Stomach (tissue), 19 donors: ENCODE measurements at places on chromosomes 7 and 10. TPM values are rescaled to one million over a fixed set of nuclear protein-coding genes. Genes with fewer than 3 reads are reported as not detected.

- H3K4me3 ChIP-seq = no peak overlapping the region
- H3K36me3 ChIP-seq = no peaks in the 10 kb centered on the region
- no peak for DNase-seq
- H3K27ac ChIP-seq = no peak overlapping the region
- peaks cover 40% of the 10 kb centered on the region for H3K27me3 ChIP-seq
- no peaks in the 10 kb centered on the region for H3K4me1 ChIP-seq
These were observed 17.5 kb downstream of the TWIST1 start for GRCh38 chr7:19099924-19100323.

DNA sequence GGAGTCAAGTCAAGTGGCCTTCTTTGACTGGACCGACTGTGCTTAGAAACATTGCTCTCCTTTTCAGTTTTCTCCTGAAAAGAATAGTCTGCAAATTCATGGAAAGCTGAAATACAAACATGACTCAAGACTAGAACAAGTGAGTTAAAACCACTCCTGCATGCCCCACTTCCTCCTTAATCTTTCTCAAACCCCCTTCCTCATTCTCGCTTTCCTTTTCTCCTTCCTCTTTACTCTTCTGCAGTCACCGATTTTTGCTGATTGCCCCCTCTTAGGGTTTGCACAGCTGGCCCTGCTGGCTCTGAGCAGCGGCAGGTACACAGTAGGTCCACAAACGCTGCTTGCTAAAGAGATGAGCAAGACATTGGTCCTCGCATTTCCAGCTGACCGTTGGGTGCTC is 34.8 kb upstream of the MKI67 start:
- peaks cover 21% of the 10 kb centered on the region for H3K27me3 ChIP-seq
- no peak for DNase-seq
- H3K27ac ChIP-seq = no peak overlapping the region
- no peaks in the 10 kb centered on the region for H3K36me3 ChIP-seq
- H3K4me3 ChIP-seq = no peak overlapping the region

- DNase-seq = no peak
- no peak overlapping the region for H3K27ac ChIP-seq
- H3K4me3 ChIP-seq = no peak overlapping the region
- H3K27me3 ChIP-seq = no peaks in the 10 kb centered on the region
- H3K4me1 ChIP-seq = no peaks in the 10 kb centered on the region
These were observed 9.8 kb downstream of the MTG1 start for GRCh38 chr10:133403784-133404183.

DNA sequence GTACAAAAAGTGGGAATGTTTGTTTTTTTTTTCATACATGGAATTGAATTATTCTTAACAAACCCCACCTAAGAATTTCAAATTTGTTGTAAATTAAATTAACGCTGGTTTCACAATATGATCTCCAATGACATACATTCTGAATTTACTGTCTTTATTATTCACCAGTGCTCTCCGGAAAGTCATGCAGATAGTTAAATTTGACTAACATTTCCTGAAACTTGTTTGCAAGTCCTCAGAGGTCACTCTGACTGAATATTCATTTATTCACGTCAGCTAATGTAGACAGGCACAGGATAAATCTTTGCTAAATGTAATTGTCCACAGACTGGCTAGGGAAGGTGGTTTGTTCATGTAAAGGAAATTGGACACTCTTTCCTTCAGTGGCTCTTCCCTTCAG is 730.4 kb downstream of the PHTF2 start:
- H3K36me3 ChIP-seq = no peaks in the 10 kb centered on the region
- H3K4me3 ChIP-seq = no peak overlapping the region
- no peaks in the 10 kb centered on the region for H3K4me1 ChIP-seq
- no peaks in the 10 kb centered on the region for H3K27me3 ChIP-seq

GRCh38 chr7:47601119-47601880 is 19.4 kb upstream of the TNS3 start:
- peak overlapping the region; percentile 38 for H3K27ac ChIP-seq
- no peak overlapping the region for H3K4me3 ChIP-seq
- H3K36me3 ChIP-seq = no peaks in the 10 kb centered on the region

DNA sequence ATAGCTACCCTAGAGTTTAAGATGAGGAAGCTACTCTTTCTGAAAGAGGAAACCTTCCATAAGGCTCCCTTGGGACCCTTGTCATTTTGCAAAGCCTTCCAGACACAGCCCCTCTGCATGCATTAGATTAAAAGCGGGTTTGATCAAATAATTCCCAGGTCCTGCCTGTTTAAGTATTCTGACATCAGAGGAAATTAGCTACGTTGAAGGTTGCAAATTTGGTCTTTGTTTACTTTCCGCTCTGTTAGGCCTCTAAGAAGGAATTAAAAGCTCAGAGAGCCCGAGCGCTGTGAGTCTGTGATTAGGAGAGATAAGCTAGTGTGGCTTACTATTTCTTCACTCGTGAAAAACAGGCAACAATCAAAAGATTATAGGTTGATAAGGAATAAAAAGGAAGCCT is 1.4 kb upstream of the THSD7A start:
- DNase-seq = no peak
- peaks cover 8% of the 10 kb centered on the region for H3K27me3 ChIP-seq
- H3K4me1 ChIP-seq = peaks cover 6% of the 10 kb centered on the region
- H3K27ac ChIP-seq = no peak overlapping the region

GRCh38 chr7:139231513-139232376 is 708 bp downstream of the UBN2 start:
- peak overlapping the region; percentile 92 for H3K4me3 ChIP-seq
- H3K36me3 ChIP-seq = no peaks in the 10 kb centered on the region
- no peaks in the 10 kb centered on the region for H3K27me3 ChIP-seq
- peaks cover 40% of the 10 kb centered on the region for H3K4me1 ChIP-seq

DNA sequence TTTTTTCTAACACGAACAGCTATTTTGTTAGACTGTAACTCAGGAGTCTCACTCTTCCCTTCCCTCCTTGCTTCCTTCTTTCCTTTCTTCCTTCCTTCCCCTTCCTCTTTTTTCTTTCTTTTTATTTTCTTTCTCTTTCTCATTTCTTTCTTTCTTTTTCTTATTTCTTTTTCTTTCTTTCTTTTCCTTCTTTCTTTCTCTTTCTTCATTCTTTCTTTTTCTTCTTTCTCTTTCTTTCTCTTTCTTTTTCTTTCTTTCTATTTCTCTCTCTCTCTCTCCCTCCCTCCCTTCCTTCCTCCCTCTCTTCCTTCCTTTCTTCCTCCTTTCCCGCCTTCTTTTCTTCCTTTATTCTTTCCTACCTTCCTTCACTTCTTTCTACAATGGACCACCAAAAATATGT is 1443.0 kb upstream of the LRRTM3 start:
- H3K36me3 ChIP-seq = no peaks in the 10 kb centered on the region
- no peak overlapping the region for H3K4me3 ChIP-seq
- H3K27ac ChIP-seq = no peak overlapping the region
- no peaks in the 10 kb centered on the region for H3K4me1 ChIP-seq
- H3K27me3 ChIP-seq = no peaks in the 10 kb centered on the region

DNA sequence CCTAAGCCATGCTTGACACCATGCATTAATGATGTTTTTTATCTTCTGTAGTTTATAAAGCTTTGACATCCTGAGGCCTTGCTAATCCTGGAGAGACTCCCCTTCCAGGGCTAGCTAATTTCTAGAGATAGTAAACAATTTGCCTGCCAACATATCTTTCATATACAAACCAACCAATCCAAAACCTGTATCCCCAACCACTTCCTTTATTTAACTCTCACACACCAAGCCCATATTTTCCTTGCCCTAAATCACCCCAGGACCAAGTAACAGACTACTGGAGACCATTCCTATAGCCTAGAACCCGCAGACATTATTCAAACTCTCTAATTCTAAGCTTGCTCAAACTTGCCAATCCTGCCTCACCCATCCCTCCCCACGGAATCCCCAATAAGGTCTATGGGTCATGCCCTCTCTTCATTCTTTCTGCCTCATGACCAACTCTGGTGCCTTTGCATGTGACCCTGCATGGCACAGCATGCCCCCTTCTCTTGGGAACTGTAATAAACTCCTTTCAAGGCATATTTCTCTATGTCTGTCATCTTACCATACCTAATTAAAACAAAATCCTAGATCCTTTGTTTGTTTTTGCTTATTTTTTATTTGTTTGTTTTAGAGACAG is 116.6 kb upstream of the CACUL1 start:
- no peak overlapping the region for H3K4me3 ChIP-seq
- H3K36me3 ChIP-seq = no peaks in the 10 kb centered on the region
- DNase-seq = no peak
- peaks cover 22% of the 10 kb centered on the region for H3K4me1 ChIP-seq
- no peak overlapping the region for H3K27ac ChIP-seq

GRCh38 chr10:103490986-103491314 is 2.6 kb upstream of the NEURL1 start:
- H3K27me3 ChIP-seq = peaks cover 34% of the 10 kb centered on the region
- H3K4me3 ChIP-seq = no peak overlapping the region
- H3K4me1 ChIP-seq = peaks cover 16% of the 10 kb centered on the region
- H3K36me3 ChIP-seq = no peaks in the 10 kb centered on the region

GRCh38 chr10:78563314-78563713 is 505.5 kb upstream of the ZMIZ1 start:
- H3K27ac ChIP-seq = no peak overlapping the region
- no peaks in the 10 kb centered on the region for H3K27me3 ChIP-seq
- H3K36me3 ChIP-seq = no peaks in the 10 kb centered on the region
- no peak overlapping the region for H3K4me3 ChIP-seq
- H3K4me1 ChIP-seq = peaks cover 14% of the 10 kb centered on the region

- H3K4me3 ChIP-seq = no peak overlapping the region
- no peaks in the 10 kb centered on the region for H3K36me3 ChIP-seq
- H3K27ac ChIP-seq = no peak overlapping the region
- H3K27me3 ChIP-seq = no peaks in the 10 kb centered on the region
- DNase-seq = peak; percentile 71
These were observed 118.7 kb upstream of the COL1A2 start for GRCh38 chr7:94276027-94276426.

DNA sequence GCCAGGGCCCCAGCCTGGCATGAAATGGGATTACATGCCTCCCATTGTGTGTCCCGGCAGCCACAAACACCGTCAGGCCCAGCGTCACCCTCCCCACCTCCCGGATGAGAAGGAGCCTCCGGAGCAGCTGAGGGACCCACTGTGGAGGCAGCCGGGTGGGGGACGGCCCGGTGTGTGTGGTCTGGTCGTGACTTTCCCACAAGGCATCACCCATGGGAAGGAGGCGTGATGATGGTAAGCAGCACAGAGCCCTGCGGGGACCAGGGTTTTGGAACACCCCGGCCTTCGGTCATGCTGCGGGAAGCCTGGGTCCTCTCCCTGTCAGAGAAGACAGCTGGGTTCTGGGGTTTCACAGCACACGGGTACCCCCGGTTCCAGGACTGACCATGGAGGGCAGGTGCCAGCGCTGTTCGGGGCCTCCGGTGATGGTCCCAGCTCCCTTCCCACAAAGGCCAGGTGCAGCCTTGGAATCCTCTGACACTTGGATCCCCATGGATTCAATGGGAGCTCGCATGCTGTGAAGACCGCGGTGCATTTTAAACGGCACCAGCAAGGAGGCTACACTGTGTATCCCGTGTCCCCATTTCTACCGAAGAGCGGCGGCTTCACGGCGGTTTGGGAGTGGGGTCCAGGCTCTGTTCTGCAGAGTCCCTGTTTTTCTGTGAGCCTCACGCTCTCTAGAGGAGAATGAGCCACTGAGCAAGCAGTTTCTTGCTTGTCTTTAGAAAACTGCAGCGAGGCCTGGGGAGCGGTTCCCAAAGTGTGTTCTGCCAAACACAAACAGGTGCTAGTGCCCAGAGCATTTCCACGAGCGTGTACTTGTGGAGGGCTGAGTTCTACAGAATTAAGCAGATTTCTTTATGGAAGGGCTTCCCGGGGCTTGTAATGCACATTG is 336.0 kb downstream of the ADARB2 start:
- peaks cover 30% of the 10 kb centered on the region for H3K27me3 ChIP-seq
- no peaks in the 10 kb centered on the region for H3K4me1 ChIP-seq
- no peak overlapping the region for H3K27ac ChIP-seq
- H3K36me3 ChIP-seq = no peaks in the 10 kb centered on the region
- no peak for DNase-seq

DNA sequence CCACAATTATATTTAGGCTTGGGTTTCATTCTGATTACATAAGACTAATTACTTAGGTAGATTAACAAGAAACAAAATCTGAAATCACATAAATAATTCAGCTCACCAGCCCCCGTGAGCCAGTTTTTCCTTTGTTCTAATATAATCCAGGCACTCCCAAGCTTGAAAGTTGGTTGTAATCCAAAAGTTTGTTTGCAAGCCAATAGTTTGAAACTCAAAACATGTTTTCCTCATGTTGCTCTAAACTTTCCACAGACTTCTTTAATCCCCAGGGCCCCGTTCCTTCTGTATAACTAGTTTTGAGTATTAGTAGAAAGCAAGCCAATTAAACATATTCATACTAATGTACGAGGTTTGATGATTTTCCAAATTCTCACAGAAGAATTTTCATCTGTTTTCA is 56.1 kb downstream of the SP8 start:
- H3K27me3 ChIP-seq = no peaks in the 10 kb centered on the region
- H3K27ac ChIP-seq = no peak overlapping the region
- DNase-seq = no peak
- H3K36me3 ChIP-seq = no peaks in the 10 kb centered on the region
- H3K4me1 ChIP-seq = no peaks in the 10 kb centered on the region
- H3K4me3 ChIP-seq = no peak overlapping the region

Gene ZMIZ1
- total RNA-seq = 103 TPM

Gene GNAT3
- not detected for total RNA-seq

Gene TMEM130
- 1.8 TPM for total RNA-seq

Gene CYP3A7
- not detected for total RNA-seq
